ENCODE measurements at places on chromosomes 7 and 10.

DNA sequence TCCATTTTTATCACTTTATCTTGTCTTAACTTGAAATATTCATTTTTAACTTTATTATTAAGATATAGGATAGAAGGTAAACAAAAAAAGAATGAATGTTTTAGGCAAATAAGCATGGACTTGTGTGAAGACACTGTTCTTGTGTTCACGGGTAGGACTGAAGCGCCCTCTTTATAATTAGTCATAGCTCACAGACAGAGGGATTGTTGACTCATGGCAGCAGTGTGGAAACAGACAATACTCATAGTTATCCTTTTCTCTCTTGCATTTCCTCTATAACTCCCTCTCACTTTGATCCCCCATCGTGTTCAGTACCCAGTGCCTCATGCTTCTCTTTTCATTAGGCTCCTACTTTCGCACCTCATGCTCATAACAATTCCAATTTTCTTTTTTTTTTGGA, 731.8 kb downstream of the PHTF2 start:
- DNase-seq = peak; percentile 80

GRCh38 chr10:110244550-110244949, 37.1 kb downstream of the MXI1 start:
- DNase-seq = no peak

DNA sequence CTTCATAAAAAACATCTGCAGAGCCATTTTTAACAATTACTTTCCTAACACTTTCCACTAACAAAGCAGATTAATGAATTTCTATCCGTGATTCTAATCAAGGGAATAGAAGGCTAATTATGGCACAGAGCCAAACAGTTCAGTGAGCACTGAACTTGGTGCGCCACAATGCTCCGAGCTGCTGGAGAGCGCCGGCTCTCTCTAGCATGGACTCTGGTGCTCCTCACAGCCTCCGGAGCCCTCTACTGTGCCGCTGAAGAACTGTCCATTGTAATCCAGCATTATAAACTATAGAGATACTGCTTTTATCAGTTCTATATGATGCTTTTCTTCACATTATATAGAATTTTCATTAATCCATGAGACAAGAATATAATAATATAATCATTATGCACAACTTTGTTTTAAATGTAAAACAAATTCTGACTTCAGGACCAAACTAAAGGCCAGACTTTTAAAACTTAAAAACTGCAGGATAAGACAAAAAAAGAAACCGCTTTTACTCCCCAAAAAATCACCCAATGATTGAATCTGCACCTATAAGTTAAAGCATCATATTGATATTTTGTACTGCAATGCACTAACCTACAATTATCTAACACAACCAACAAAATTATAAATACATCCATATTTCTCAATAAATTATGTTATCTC, 123.6 kb downstream of the RNF32 start:
- DNase-seq = peak; percentile 82

- peak; percentile 91 for DNase-seq
These were observed 52.5 kb downstream of the PROSER2 start for GRCh38 chr10:11875494-11876281.

DNA sequence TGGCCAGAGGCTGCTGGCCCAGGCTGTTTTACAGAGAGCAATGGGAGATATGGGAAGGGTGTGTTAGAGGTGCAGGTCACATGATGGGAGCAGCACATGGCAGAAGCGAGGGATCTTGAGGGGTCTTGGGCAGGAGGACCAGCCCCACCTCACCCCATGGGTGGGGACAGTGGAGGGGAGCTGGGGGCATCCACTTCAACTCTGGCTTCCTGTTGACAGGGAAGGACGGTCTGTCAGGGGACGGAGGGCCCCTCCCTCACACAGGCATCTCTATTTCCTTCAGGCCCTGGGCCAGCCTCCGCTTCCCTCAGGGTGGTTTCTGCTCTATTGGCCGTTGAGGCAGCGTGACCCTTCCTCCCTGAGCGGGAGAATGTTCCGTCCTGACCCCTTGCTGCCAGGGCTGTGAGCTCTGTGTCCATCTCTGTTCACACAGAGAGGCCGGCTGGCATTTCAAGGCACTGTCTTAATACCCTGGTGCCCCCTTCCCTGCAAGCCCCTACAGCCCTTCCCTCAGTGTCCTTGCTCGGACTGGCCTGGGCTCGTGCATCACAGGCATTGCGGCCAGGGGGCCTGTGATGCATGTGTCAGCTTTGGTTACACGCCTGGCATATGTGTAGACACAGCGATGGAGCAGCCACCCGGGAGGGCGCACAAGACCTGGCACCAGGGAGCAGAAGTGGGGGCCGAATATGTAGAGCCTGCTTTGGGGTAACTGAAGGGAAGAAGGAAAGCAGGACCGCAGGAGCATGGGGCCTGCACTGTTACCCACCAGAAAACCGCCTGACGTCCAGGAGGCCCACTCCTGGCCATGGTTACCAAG, 31.8 kb downstream of the RAMP3 start:
- DNase-seq = no peak

GRCh38 chr10:4848356-4849041, 22.5 kb downstream of the AKR1E2 start:
- no peak for DNase-seq

GRCh38 chr10:43689007-43689491, 40.4 kb upstream of the ZNF32 start:
- DNase-seq = no peak

GRCh38 chr7:29146057-29146706, at the start of gene CPVL:
CPVL (minus strand) TSS chr7:29146537; CDS start chr7:29121061, 25,476 bp downstream.
- DNase-seq = no peak

DNA sequence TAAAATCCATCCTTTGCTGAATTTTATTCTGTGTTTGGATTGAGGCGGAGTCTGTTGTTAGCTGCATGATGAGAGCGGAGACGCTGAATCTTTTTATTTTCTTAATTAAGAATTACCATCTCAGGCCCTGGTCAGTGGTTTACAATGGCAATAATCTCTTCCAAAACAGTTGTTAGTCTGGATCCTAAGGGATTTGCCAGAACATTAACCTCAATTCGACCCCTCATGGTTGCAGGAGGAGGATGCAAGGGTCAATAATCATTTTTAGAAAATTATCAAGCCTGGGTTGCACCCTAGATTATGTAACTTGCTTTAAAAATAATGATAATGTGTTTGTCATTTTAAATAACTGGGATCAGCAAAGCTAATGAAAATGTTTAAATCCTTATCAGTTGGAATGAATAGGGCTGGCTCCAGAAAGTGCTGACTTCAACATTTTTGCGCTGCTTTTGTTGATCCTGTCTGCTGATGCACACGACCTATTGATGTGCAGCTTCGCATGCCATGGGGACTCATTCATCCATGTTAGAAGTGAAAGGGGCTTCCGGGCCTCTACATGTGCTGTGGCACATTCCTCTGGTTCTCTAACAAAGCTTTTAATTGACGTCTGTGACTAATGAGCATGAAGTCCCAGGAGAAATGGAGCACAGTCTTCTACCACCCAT, 80.7 kb upstream of the KIAA1217 start:
- DNase-seq = no peak

GRCh38 chr7:93985101-93985500, 19.1 kb downstream of the BET1 start:
- DNase-seq = peak; percentile 25

GRCh38 chr7:21346297-21346696, 81.6 kb upstream of the SP4 start:
- DNase-seq = no peak

GRCh38 chr10:121838931-121839330, 88.9 kb downstream of the ATE1 start:
- DNase-seq = no peak

DNA sequence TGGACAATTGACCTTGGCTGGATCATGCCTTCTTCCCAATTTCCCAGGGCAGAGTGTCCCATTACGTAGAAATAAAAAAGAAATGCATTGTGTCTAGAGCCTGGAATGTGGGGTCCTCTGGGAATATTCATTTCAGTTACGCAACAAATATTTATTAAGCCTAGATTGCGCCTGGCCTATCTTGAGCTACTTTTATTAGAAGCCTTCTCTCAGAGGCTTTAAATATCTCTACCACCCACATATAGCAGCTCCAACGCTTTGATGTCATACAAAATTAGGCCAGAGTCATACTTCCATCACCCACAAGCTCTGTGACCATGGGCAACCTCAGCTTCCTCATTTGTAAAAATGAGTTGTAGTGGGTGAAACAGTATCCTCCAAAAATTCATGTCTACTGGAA, 24.9 kb upstream of the CARD11 start:
- DNase-seq = no peak

DNA sequence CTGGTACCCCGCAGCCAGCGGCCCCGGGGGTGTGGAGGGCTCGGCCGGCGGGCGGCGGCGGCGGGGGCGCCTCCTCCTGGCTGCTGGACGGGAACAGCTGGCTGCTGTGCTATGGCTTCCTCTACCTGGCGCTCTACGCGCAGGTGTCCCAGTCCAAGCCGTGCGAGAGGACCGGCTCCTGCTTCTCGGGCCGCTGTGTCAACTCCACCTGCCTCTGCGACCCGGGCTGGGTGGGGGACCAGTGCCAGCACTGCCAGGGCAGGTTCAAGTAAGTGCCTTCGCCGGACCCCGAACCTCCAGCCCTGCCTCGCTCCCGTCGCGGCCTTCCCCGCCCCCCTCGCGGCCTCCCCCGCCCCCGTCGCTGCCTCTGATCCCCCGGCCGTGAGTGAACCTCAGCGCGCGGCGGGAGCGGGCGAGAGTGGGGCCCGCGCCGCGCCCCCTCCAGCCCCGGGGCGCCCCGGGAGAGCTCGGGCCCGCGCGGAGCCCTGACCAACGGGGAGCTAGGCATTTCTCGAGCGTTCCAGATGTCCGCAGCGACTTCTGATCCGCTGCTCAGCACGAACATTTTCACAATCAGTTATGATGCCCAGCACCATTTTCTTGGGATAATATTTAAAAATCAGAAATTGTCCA, 727 bp downstream of the ATRNL1 start:
- DNase-seq = peak; percentile 1

- no peak for DNase-seq
These were observed 8.0 kb downstream of the HGF start for GRCh38 chr7:81761821-81762220.

DNA sequence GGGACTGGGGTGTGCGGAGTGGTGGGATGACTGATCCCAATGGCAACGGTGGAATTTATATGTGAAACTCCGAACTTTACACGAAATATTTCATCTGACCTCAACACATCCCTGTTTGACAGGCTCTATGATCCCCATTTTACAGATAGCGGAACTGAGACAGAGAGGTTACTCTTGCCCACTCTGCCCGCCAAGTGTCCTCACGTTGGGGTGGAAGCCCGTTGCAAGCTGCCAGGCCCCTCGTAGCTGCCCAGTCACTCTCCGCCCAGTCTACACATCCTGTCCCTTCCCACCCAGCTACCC, 397 bp upstream of the NFE2L3 start:
- no peak for DNase-seq

GRCh38 chr7:150947241-150947745, 30.8 kb downstream of the KCNH2 start:
- DNase-seq = no peak

GRCh38 chr7:99631295-99632109, 14.8 kb downstream of the ZSCAN25 start:
- DNase-seq = peak; percentile 28

DNA sequence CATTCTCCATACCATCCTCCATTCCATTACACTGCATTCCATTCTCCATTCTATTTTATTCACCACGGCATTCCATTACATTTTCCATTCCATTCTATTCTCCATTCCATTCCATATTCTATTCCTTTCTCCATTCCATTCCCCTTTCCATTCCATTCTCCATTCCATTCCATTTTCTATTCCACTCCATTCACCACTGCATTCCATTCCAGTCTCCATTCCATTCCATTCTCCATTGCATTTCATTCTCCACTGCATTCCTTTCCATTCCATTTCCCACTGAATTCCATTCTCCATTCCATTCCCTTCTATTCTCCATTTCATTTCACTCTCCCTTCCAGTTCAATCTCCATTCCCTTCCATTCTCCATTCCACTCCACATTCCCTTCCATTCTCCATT, 79.6 kb downstream of the NSUN6 start:
- no peak for DNase-seq

- DNase-seq = no peak
These were observed 179.1 kb downstream of the BTAF1 start for GRCh38 chr10:92102601-92103213.

- no peak for DNase-seq
These were observed 10.8 kb upstream of the LRRC4 start for GRCh38 chr7:128042012-128042411.

DNA sequence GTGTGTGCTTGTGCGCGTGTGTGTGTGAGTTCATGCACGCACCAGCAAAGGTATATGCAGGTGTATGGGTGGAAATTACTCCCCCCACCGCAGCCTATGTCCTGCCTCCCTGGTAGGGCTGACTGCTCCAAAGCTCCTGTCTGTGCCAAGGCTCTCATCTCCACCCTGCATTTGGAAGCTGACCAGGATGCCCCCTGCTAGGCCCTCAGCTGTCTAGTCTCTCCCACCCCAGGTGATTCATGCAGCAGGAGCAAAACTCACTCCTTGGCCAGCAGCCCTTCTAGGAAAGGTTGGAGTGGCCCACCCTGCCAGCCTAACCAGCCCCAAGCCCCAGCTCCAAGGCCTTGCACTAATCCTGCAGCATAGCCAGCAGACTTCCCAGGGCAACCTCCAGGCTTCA, 148.4 kb downstream of the GRID1 start:
- no peak for DNase-seq

- DNase-seq = no peak
These were observed 26.3 kb downstream of the CREM start for GRCh38 chr10:35152992-35153391.

DNA sequence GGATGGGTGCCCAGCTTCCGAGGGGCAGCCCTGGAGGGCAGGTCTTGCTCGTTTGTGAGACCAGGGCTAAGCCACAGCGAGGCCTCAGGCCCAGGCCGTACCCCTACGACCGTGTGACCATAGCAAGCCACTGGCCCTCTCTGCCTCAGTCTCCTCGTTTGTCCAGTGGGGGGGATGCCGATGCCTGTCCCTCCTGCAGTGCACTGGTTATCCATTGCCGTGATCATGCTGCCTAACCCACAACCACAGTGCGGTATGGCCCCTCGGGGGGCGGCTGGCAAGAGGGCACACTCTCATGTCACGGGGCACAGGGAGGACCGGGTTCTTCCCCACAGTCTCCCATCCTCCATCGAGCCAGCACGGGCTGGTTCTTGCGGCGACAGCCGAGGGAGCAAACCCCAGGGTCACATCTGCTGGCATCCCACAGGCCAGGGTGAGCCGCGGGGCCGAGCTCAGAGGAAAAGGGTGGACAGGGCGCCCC, 80.5 kb downstream of the ELFN1 start:
- DNase-seq = no peak

DNA sequence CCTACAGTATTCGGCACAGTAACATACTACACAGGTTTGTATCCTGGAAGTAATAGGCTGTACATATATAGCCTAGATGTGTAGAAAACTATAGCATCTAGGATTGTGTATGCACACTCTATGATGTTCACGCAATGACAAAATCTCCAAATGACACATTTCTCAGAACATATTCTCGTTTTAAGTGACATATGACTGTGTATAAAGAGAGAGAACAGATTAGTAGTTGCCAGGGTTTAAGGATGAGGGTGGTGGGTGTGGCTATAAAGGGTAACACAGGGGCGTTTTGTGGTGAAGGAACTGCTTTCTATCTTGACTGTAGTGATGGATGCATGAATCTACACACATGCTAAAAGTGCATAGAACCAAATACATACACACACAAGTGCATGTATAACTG, 101.2 kb downstream of the ARL4A start:
- no peak for DNase-seq

- no peak for DNase-seq
These were observed 85.0 kb downstream of the SGMS1 start for GRCh38 chr10:50538555-50539398.

Data from iris pigment epithelial cell (primary cell).